ENCODE measurements at places on chromosomes 5 and 9. TPM values are rescaled to one million over a fixed set of nuclear protein-coding genes. Genes with fewer than 3 reads are reported as not detected.
A peak's percentile ranks its signal among the peaks of the same experiment; 100 is the strongest.

DNA sequence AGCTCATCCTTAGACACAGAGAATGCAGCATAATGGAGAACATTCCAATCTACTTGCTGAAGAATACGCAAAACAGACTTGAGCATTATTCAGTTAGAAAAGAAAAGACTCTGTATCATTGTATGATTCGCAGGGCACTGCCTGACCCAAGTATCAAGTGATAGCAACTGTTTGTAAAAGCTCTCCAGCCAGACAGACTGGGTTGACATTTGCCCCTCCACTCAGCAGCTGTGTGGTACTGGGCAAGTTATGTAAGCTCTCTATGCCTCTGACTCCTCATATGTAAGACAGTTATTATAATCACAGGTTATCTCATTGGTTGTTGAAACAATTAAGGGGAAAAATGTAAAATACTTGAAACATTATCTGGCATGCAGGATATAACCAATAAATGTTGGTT is 505.0 kb downstream of the ELAVL2 start:
- no peak for DNase-seq

DNA sequence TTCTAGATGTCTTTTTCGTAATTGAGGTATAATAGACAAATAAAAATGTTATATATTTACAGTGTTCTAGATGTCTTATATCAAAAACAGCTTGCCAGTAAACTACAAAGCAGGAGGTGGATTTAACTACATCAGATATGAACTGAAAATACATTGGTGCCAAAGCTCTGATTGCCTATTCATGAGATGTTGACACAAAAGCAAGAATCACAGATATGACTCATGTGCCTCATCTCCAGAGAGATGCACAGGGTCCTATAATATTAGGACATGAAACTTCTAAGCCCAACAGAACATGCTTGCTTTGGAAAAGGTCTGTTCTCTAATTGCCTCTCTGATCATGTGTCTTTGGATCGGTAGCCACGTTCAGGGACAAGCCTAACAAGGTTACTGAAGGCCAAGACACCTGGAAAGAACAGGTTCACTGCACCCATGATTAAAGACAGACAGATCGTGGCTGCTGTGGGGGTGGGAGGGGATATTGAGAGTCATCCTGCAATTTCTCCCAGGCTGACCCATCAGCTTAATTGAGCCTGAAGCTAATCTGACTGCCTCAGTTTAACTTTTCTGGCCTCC is 16.8 kb downstream of the ABCA1 start:
- peak; percentile 47 for DNase-seq

- peak; percentile 80 for DNase-seq
These were observed 42.9 kb downstream of the ZNF474 start for GRCh38 chr5:122172207-122172606.

PCDHGA11 gene
- total RNA-seq: 17.8 TPM

DNA sequence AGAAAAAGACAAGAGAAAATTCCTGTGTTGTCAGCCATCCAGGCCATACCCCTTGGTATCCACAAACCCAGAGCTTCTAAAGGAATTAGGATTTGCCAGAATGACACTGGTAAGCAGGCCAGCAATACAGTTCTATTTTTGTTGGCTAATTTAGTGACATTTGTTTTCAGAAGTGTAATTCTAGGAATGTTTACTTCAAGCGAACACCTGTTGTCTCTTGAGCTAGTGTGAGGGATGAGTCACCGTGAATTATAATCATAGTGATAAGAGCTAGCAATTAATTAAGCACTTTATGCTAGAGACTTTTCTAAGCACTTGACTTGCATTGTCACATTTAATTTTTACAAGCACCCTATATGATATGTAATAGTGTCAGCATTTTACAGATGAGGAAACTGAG is 99.2 kb downstream of the PRKACG start:
- DNase-seq: no peak

GRCh38 chr5:111697215-111697614 is 59.8 kb downstream of the NREP start:
- peak; percentile 38 for DNase-seq

PCDHB8 gene
- 0.27 TPM for total RNA-seq

GRCh38 chr5:31847354-31847753 is 208.4 kb downstream of the PDZD2 start:
- no peak for DNase-seq

PRLR gene
- total RNA-seq: 1.6 TPM

- peak; percentile 57 for DNase-seq
These were observed 291.8 kb upstream of the DAB2 start for GRCh38 chr5:39716532-39717028.

GRCh38 chr5:137264041-137264440 is 235.1 kb downstream of the SPOCK1 start:
- no peak for DNase-seq

DNA sequence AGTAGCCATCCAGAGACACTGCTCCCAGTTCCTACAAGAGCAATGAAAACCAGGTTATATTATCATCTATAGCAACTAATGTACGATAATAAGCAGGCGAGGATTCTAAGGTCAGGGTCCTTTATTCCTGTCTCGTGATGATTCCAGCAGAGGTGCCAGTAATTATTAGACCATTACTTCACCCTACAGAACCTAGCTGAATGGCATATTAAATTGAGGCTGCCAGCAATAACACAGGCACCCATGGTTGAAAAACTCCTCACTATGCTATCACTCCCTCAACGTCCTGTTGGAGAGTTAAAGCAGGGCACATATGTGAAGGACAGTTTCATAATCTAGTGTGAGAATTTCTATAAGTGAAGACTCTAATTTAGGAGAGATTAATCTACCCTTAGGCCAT is 29.7 kb downstream of the DCAF12 start:
- DNase-seq: no peak

DNA sequence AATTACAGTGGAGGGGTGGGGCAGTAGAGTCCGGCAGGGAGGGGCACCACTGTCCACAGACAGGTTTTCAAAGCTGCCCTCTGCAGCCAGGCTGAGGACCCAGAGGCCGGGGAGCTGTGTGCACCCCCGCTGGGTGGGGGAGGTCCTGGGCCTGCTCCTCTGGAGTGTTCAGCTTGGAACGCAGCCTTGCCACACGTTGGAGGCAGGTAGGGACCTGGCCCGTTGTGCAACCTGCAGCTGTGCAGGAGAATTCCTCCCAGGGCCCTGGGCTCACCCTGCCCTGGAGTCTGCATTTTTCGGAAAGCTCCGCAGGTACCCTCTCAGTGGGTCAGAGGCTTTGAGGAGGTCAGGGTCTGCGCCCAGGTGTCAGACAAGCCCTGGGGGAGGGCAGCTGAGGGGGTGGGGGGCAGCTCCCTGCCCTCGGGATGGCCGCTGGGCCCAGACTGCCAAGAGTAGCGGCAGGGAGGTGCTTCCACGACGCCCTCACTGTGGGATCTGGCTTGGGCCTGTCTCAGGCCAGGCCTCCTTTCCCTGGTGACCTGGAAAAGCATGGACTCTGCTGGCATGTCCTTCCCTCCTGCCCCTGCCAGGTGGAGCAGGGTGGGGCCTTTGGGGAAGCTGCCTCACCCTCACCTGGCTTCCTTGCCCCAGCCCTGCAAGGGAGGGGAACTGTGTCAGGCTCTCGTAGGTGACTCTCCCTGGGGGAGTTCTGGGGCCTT is 29.5 kb downstream of the RXRA start:
- no peak for DNase-seq

Data from fibroblast of the aortic adventitia (primary cell).